ENCODE measurements at places on chromosomes 3 and 15. TPM values are rescaled to one million over a fixed set of nuclear protein-coding genes. Genes with fewer than 3 reads are reported as not detected.

GRCh38 chr15:65418596-65418995, 4.2 kb downstream of the IGDCC4 start:
- no peak for DNase-seq

- DNase-seq: no peak
Observed at GRCh38 chr15:61752001-61752400, 308.2 kb downstream of the VPS13C start.

Gene INSYN1
- total RNA-seq: 0.21 TPM

GRCh38 chr3:30448450-30449289, 157.7 kb upstream of the TGFBR2 start:
- DNase-seq: no peak

GRCh38 chr15:43912208-43912607, 85.4 kb downstream of the WDR76 start:
- DNase-seq: no peak

Gene FES
- 0.46 TPM for total RNA-seq

- DNase-seq: no peak
Observed at GRCh38 chr3:127307112-127307835, 19.4 kb upstream of the PRR20G start.

DNA sequence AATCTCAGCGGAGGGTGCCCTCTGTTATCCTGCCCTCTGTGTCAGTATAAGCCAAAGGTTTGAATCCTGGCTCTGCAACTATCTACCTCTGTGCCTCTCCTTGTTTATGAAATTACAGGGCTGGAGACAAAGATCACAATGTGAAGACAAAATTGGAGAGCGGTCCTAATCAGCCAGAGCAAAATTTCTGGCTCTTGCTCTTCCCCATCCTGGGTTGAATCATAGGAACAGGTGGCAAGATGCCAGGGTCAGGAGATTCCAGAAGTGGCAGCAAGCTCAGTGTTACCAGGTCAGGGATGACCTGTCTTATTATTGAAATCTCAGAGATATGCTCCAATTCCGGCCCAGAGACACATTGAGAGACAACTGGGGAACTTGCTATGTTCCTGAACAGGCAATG, 2.3 kb upstream of the CCR2 start:
- DNase-seq: no peak

Gene AGBL1
- not detected for total RNA-seq
